ENCODE measurements at places on chromosomes 7 and 10.

GRCh38 chr10:76230921-76231285 is 799.5 kb downstream of the LRMDA start:
- DNase-seq = no peak

DNA sequence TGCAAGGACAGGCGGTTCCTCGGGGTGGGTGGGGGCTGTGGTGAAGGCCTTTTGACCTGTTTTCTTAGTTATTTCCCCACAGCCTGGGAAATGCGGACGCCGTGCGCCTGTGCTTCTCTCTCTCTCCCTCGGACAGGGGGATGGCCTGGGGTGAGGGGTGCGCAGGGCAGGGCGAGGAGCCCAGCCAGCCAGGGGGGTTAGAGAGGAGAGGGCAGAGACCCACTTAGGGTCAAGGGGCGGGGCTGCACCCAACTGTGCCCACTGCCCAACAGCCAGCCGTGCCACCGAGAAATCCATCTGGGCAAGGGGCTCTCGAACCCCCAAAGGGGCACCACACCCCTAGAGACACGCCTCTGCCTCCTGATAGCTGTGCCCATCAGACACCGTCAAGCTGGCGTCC is 53.8 kb downstream of the DPYSL4 start:
- no peak for DNase-seq

GRCh38 chr7:75870557-75871161 is 8.2 kb upstream of the RHBDD2 start:
- DNase-seq = no peak

DNA sequence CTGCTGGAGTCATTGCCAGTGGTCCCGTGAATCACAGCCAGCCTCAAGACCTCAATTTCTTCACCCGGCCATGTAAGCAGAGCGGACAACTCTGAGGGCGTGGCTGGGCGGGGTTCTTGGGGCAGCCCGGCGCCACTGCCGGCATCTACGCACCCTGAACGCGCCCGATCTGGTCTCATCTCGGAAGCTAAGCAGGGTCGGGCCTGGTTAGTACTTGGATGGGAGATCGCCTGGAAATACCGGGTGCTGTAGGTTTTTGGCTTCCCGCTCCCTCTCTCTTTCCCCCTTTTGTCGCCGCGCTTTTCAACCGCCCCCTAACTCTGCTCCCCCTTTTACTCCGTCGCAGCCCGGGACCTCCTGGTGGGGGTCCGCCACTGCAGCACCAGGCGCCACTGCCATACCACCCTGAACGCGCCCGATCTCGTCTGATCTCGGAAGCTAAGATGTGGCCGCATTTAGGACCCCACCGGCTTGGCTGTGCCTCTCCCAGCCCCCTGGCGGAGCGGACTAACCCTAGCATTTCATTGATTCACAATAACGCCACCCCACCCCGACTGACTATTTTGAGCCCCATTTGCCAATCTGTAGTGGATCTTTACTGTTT is 25.3 kb downstream of the GARIN1A start:
- peak; percentile 24 for DNase-seq

- DNase-seq = no peak
Measured at GRCh38 chr7:4733936-4734528, 41.4 kb upstream of the AP5Z1 start.

DNA sequence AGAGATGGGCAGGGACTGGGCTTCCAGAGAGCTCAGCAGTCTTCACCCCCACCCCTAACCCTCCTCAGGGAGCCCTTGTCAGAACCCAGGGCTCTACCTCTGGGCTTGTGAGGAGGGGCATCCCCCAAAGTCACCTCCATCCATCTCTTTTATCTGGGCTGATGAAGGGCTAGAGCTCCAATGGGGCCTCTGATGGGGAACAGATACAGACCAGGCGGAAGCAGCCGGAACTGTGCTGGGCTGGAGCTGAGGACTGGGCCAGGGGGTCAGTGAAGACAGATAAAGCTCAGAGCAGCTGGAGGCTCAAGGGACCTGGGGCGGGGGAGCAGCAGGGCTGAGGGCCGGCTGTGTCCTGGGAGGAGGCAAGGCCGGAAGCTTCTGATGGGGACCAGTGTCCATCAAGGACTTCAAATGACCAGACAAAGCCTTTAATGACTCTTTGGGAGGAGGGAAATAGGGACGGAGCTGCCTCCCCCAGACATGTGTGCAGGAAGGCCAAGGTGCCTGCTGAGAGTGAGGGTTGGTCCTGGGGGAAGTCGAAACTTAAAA is 10.2 kb downstream of the KAZALD1 start:
- DNase-seq = no peak

DNA sequence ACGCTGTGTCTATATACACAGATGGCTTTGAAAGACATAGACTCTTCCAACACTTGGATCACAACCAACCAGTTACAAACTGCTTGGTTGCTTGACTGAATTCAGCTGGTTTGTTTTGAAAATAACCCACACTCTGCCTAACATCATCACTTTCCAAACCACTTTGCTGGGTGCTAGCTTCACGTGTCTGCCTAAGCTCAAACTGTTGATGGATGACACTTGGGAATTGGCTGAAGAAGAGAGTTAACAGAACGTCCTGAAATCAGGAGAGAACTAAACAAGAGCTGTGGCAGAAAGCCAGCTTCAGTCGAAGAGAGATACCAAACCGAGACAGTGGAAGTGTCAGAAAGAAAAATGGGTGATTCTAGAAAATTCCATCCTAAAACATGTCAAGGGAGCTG is 420.8 kb upstream of the AUTS2 start:
- no peak for DNase-seq

GRCh38 chr7:91913612-91914011 is 27.1 kb upstream of the AKAP9 start:
- no peak for DNase-seq

DNA sequence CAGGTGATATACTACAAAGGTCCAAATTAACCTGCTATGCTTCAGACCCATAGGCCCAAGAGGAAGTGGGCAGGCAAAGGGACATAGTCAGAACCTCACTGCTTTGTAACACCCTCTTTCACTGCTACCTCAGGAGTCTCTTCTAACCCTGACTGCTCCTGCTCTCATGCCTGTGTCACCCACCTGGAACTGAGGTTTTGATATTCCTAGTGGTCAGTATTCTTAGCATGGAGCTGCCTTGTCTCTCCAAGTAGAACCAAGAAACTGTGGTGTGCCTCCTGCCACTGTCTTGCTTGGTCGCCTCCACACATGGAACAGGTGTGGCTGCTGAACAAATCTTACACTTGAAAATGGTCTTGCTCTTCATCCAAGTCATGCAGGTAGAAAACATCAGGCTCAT is 677.5 kb downstream of the XPNPEP1 start:
- DNase-seq = no peak

DNA sequence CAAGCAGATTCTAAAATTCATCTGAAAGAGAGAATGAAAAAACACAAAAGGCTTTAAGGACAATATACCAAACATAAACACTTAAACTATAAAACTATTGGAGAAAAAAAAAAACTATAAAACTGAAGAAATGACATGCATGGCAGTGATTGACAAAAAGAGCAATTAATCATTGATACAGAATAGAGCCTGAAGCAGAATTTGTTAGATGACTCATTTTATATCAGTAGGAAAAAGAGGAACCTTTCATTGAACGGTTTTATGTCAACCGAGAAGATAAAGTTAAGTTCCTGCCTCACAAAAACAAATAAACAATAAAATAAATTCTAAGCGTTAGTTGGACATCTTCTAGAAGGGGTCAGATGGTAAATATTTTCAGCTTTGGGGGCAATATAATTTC is 23.3 kb downstream of the NPY start:
- DNase-seq = no peak

- no peak for DNase-seq
Measured at GRCh38 chr7:105213611-105214010, 175.1 kb downstream of the SRPK2 start.

- DNase-seq = no peak
Measured at GRCh38 chr10:127935071-127935561, 28.2 kb downstream of the PTPRE start.

DNA sequence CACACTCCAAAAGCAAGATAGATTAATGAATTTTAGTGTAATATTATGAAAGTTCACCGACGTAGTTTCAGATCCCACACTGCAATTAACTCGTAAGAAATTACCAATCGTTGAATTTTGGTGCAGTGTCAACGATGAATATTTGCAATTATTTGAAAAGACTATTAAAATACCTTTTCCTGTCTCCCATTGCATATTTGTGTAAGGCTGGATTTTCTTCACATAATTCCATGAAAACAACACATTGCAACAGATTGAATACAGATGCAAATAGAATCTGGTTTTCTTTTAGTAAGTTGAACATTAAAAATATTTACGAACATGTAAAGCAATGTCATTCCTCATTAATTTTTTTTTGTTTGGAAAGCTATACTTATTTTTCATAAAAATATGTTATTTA is 50.9 kb downstream of the DNMBP start:
- no peak for DNase-seq

GRCh38 chr7:805261-805660 is 27.0 kb upstream of the SUN1 start:
- DNase-seq = no peak

DNA sequence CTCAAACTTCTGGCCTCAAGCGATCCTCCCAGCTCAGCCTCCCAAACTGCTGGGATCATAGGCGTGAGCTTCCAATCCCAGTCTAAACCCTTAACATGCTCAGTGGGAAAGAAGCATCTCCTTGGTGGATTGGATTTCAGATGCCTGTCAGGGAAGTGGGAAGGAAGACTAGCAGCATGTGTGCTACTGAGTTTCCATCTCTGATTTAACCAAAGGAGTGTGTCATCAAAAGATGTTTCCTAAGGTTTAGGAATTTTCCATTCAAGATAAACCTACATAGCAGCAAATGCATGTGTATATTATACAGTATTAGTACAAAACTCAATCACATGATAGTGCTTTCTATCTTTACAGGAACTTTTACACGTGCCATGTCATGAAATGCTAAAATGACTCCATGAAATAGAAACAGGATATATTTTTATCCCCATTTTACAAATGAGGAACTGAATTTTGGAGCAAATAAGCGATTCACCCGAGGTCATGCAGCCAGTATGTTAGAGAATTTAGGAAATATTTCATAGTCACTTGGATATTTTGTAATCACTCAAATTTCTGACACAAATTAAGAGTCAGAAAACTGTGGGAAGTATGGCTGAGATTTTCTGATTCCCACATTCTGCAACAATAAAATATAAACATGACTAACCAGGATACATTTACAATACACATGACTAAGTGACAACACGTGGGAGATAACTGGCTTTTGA is 11.4 kb upstream of the TMEM26 start:
- DNase-seq = no peak

GRCh38 chr10:14588084-14588937 is 186.4 kb downstream of the FAM107B start:
- no peak for DNase-seq

DNA sequence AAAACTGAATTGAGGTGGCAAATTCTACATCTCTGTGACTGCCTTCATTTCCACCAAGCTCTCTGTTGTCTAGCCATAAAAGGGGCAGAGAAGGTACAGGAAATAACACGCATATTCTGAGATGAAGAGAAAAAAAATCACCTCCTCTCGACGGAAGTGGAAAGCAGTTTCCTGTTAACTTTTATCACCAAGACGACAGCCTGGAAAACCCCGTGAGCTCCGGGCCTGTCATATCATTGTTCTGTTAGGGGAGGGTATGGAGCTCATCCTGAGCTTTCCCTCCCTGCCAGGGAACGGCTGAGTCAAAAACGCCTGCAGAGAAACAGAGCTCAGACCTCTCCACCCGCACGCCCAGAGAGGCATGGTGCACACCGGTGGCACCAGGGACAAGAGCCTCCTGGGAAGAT is 200.3 kb downstream of the PRPF18 start:
- peak; percentile 61 for DNase-seq

GRCh38 chr7:141220263-141220880 is 146.5 kb downstream of the TMEM178B start:
- no peak for DNase-seq

- no peak for DNase-seq
Measured at GRCh38 chr7:27189295-27189996, 4.4 kb upstream of the HOXA11 start.

DNA sequence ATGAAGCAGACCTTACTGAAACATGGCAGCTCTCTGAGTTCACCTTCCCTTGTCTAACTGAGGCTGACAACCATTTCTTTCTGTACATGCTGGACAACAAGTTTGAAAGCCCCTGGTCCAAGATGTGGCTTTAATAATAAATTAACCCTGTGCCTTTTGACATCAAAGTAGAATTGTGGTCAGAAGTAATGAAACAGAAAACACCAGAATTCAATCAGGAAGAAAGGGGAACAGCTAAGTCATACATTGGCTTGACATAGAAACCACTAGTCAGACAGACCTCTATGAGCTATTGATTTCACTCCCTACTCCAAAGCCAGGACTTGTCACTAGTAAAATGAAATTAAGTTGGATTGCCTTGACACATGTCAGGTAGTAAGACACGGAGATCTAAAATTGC is 175.2 kb upstream of the ASAH2 start:
- DNase-seq = no peak

DNA sequence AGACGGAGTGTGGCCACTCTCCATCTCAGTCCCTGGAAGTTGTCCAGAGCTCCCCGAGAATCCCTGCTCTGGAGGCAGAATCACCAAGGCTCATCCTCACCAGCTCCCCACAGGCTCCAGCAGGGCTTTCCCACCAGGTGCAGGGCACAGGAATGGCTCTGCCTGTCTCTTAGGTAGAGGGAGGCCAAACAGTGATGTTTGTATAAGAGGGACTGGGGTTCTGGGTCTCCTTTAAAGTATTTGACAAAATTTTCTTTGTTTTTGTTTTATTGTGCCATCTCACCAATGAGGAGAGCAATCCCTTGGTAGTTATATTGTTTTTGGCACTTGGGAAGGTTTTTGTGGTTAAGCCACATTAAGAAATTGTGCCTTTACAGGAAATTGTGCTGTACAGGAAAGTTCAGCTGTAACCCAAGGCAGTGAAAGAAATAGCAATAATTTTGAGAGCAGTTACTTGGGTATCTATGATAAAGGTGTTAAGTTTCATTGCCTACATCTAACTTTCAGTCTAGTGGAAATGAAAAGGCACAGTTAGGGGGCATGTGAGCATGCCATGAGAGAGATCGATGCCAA is 219.3 kb upstream of the PRSS58 start:
- no peak for DNase-seq

GRCh38 chr10:126421756-126422256 is 33.5 kb upstream of the ADAM12 start:
- DNase-seq = no peak

GRCh38 chr10:30417301-30417700 is 16.7 kb upstream of the MAP3K8 start:
- no peak for DNase-seq

DNA sequence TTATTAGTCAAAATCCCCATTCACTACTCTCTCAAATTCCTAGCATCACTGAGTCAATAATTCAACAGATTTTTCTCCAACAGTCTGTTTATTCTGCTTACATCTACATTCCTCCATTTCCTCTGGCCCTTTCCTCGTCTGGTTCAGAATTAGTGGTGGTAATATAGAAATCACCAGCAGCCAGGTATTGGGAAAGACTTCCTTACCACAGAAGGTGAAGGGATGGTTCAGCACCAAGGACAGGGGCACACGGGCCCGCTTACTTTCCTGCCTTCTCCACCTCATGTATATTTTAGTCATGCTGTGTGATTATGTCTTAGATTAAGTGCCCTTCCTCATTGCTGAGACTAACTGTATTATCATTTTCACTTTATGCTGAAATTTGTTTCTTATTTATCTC is 70.4 kb upstream of the APBB1IP start:
- DNase-seq = peak; percentile 28

GRCh38 chr10:20415684-20416083 is 481.4 kb downstream of the NEBL start:
- DNase-seq = no peak

GRCh38 chr10:22824520-22824919 is 103.3 kb upstream of the ARMC3 start:
- DNase-seq = no peak

All from activated CD8-positive, alpha-beta memory T cell treated with anti-CD3 and anti-CD28 coated beads, Interleukin-2, amount 50 U/mL, for 4 hours (primary cell).